T-helper 1 cell treated with Interleukin-12 subunit alpha and Interleukin-12 subunit beta and Interleukin-4 antibody, amounts not matched to agents 30 ng/mL and 1 ng/mL, for 36 hours (primary cell): ENCODE measurements at places on chromosomes 1 and 21. TPM values are rescaled to one million over a fixed set of nuclear protein-coding genes. Genes with fewer than 3 reads are reported as not detected.

Gene MANEAL
- total RNA-seq, result 3.4 and 3.7 TPM in 2 replicates

Gene JAM2
- total RNA-seq, result 0.49 and 1.3 TPM in 2 replicates

Gene MSTO1
- total RNA-seq, result 76.0 and 82.4 TPM in 2 replicates

Gene CACNA1E
- 0.05 TPM in 2 replicates for total RNA-seq

Gene DNTTIP2
- 66.3 and 69.7 TPM in 2 replicates for total RNA-seq

Gene RPE65
- not detected in 2 replicates for total RNA-seq

Gene HJV
- not detected in 2 replicates for total RNA-seq

Gene C1QB
- total RNA-seq, result not detected in 2 replicates

Gene GBP5
- 836 and 845 TPM in 2 replicates for total RNA-seq

Gene DTL
- 49.8 and 54.4 TPM in 2 replicates for total RNA-seq
